ENCODE measurements at places on chromosomes 11 and 22.
A peak's percentile ranks its signal among the peaks of the same experiment; 100 is the strongest.

- DNase-seq = no peak
Measured at GRCh38 chr11:33234397-33235190, 22.6 kb upstream of the HIPK3 start.

GRCh38 chr11:4577761-4578160 is 3.8 kb upstream of the OR52I2 start:
- DNase-seq = no peak

DNA sequence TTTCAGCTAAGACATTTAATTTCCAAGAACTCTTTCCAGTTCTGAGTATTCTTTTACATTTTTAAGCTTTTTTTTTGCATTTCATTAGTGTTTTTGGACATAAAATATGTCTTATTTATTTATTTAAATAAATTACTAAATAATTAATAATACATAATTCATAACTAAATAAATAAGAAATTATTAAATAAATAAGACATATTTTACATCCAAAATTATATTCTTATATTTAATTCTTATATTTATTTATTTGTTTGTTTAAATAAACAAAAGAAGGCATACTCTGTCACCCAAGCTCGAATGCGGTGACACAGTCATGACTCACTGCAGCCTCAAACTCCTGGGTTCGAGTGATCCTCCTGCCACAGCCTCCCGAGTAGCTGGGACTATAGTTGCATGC is 3.1 kb upstream of the MMP27 start:
- no peak for DNase-seq

- DNase-seq = no peak
Measured at GRCh38 chr11:58513747-58514367, 6.0 kb upstream of the OR5B21 start.

DNA sequence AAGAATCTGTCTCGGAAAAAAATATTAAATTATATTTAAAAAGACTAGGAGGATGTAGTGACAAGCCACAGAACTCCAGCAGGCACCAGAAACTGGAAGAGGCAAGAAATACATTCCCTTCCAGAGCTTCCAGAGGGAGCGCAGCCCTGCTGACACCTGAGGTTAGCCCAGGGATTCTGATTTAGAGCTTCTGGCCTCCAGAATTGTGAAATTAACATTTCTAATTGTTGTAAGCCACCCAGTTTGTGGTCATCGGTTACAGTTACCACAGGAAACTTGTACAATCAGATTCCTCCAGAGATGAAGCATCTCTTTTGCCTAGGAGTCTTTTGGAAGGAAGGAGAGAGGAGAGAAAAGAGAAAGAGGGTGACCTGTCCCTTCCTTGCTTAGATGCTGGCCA is 6.4 kb upstream of the UBASH3B start:
- no peak for DNase-seq

- DNase-seq = no peak
Measured at GRCh38 chr11:33895752-33896137, 3.9 kb upstream of the LMO2 start.

DNA sequence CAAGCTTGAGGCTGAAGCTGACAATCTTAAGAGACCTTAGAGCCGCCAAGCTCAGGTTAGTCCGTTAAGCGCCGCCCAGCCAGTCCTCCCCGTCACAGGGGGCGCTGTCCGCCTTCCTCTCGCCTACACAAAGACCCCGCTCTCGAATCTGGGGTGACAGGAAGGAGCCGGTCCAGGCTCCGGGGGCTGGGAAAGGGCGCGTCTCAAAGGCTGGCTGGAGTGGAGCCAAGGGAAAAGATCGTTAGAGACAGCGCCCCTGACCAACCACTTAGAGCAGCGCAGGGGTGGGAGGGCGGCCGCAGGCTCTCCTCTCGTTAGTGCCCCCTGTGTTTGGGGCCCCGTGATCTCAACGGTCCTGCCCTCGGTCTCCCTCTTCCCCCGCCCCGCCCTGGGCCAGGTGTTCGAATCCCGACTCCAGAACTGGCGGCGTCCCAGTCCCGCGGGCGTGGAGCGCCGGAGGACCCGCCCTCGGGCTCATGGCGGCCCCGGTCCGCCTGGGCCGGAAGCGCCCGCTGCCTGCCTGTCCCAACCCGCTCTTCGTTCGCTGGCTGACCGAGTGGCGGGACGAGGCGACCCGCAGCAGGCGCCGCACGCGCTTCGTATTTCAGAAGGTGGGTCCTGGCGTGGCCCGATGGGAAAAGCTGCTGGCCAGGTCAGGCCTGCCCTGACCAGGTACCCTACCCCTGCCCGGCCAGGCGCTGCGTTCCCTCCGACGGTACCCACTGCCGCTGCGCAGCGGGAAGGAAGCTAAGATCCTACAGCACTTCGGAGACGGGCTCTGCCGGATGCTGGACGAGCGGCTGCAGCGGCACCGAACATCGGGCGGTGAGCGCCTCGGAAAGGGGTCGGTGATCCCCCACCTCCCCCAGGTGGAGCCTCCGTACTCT is at the start of gene MUS81:
MUS81 (plus strand) TSS at position 156 of the 887 bp plus-strand sequence; CDS start at position 477, 321 bp downstream.
- DNase-seq = peak; percentile 96

GRCh38 chr11:134346101-134346975 is 14.6 kb downstream of the GLB1L2 start:
- DNase-seq = no peak
